ENCODE measurements at places on chromosomes 2 and 18.

GRCh38 chr18:31248783-31249521, 69.0 kb upstream of the DSG1 start:
- DNase-seq = no peak

DNA sequence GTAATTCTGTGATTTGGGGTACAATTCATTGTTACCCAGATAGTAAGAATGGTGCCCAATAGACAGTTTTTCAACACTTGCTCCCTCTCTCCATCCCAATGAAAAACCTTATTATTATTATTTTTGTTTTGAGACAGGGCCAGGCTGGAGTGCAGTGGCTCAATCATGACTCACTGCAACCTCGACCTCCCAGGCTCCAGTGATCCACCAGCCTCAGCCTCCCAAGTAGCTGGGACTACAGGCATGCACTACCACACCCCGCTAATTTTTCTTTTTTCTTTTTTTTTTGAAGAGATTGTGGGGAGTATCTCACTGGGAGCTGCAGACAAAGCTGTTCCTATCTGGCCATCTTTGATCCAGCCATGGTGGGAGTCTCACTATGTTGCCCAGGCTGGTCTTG, 7.2 kb downstream of the TGFA start:
- DNase-seq = no peak

DNA sequence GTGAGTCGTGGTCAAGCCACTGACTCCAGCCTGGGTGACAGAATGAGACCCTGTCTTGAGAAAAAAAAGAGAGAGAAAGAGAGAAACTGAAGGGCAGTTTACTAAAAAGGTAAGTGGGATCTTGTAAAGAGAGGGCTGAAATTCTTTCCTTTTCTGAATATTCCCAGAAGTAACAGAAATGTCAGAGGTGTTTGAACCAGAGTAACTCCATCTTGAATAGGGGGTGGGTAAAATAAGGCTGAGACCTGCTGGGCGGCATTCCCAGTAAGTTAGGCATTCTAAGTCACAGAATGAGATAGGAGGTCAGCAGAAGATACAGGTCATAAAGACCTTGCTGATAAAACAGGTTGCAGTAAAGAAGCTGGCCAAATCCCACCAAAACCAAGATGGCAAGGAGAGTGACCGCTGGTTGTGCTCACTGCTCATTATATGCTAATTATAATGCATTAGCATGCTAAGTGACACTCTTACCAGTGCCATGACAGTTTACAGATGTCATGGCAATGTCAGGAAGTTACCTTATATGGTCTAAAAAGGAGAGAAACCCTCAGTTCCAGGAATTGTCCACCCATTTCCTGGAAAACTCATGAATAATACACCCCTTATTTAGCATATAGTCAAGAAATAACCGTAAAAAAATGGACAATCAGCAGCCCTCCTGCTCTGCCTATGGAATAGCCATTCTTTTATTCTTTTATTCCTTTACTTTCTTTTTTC, 1334.3 kb upstream of the ZEB2 start:
- no peak for DNase-seq

- DNase-seq = no peak
Measured at GRCh38 chr2:164032995-164033394, 297.2 kb upstream of the FIGN start.

DNA sequence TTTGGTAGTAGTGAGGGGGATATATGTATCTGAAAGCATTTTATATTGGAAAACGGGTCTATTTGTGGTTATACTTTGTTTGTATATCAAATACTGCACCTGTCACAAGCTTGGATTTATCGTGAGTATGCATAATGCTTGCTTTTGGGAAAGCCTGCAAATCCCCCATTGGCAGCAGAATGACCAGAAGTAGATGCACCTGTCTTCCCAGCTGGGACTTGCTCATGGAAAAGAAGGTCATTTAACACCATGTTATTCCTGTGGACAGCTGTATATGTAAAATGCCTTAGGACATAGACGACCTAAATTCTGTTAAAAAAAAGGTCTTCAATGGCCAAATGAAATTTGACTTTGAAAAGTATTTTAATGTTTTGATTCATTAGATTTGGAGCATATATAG, 599.4 kb downstream of the XIRP2 start:
- DNase-seq = no peak

- no peak for DNase-seq
Measured at GRCh38 chr2:47128705-47129104, 26.4 kb downstream of the STPG4 start.

- no peak for DNase-seq
Measured at GRCh38 chr2:29055601-29056000, 18.7 kb downstream of the PCARE start.

DNA sequence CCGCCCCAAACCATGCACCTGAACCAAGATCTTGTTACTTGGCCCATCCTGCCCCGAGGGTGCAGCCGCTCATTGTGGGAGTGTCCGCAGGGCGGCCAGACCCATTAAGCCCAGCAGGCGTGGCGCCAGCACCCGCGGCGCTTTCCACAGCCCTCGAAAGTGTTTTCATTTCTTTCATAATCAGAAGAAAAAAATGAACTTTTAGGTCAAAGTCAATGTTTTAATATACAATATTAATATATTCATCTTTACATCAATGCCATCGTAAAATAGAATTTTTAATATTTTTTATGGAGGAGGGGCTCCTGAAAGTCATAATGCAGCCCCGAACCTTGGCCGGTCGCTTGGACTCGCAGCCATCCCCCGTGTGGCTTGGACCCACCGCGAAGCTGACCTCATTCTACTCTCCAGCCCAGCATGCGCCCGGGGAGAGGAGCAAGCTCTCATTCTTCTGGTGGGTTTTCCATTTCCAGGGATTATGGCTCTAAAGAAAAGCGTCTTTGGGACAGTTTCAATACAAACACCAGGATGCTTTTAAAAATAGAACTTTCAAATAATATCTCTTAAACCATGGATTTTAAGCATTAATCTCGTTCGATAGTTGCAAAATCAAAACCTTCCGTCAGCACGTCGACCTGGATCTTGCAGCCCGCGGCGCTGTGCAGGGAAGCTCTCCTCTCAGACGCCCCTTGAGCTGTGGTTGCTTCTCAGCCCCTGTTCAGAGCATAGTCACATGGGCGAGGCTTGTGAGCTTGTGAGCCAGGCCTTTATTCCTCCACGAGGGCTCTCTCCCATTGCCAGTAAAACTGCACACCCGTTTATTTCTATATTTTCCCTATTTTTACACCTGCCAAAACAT, 17.2 kb upstream of the ASB1 start:
- no peak for DNase-seq

DNA sequence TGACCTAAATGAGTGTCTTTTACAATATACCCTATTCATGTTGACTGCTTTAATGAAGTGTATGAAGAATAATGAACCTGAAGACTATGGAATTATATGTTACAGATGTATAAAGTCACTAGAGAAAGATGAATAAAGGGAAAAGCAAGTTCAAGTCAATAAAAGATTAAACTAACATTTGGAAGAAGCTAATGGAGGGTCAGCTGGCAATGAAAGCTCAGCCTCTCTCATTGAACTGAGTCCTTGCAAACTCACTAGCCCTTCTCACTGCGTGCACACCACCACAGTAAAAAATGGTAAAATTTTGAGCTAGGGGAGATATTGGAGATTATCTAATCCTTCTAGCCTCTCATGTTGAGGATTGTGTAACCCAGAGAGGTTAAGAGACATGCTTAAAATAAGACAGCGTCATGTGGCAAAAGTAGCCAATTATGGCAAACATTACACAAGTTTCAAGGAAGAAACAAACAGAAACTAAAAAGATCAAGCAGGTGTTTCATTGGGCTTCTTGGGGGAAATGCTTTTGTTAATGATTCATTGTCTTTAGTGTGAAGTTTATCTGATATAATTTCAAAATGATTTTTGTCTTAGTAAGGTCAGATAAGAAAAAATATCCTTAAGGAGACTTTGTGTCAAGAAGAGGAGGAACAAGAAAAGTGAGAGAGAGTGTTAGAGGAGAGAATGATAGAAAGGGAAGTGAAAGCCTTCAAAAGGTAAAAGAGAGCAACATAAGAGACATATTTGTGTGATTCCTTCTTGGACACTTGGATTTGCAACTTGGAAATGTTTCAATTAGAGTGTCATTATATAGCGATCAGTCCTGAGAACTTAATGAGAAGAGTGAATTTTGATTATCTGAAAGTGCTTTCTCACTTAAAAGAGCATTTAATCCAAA, 893.7 kb upstream of the FAM98A start:
- no peak for DNase-seq

DNA sequence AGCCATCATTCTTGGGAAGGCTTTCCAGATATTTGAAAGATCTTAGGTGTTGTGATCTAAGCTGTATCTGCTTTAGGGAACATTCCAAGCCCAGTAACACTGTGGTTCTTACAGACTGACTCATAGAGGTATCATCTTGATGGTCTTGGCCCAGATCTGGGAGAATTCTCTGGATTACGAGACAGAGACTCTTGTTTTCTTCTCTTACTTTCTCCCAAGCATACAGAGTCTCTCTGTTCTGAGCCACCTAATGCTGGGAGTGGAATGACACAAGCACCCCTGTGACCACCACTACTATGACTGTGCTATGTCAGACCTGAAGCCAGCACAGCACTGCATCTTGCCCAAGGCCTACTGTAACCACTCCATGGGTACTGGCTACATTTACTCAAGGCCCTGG, 81.0 kb upstream of the EPAS1 start:
- DNase-seq = no peak

- no peak for DNase-seq
Measured at GRCh38 chr2:99640635-99641151, 150.9 kb upstream of the REV1 start.

GRCh38 chr18:23631746-23632145, 31.0 kb downstream of the ANKRD29 start:
- DNase-seq = no peak

- no peak for DNase-seq
Measured at GRCh38 chr2:34349527-34349926, 750.4 kb upstream of the FAM98A start.

- no peak for DNase-seq
Measured at GRCh38 chr2:225042800-225043167, 516 bp upstream of the DOCK10 start.

- no peak for DNase-seq
Measured at GRCh38 chr2:140863713-140864112, 1267.1 kb downstream of the LRP1B start.

GRCh38 chr2:12428786-12429185, 287.9 kb upstream of the TRIB2 start:
- DNase-seq = no peak

DNA sequence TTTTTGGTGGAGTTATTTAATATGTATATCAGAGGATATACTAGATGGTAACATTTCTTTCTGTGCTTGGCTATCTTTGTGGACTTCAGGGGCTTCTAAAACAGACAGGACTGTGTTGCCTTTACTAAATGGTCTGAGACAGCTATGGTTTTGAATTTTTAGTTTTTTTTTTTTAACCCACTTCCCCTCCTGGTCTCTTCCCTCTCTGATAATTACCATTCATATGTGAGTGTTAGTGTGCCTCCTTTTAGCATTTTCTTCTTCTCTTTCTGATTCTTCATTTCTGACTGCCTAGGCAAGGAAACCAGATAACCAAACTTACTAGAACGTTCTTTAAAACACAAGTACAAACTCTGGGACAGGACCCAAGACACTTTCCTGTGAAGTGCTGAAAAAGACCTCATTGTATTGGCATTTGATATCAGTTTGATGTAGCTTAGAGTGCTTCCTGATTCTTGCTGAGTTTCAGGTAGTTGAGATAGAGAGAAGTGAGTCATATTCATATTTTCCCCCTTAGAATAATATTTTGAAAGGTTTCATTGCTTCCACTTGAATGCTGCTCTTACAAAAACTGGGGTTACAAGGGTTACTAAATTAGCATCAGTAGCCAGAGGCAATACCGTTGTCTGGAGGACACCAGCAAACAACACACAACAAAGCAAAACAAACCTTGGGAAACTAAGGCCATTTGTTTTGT, 52.7 kb downstream of the SMAD4 start:
- DNase-seq = no peak

GRCh38 chr2:119469661-119470297, 38.1 kb downstream of the TMEM37 start:
- no peak for DNase-seq

GRCh38 chr18:69890558-69890957, 57.1 kb downstream of the CD226 start:
- DNase-seq = no peak

DNA sequence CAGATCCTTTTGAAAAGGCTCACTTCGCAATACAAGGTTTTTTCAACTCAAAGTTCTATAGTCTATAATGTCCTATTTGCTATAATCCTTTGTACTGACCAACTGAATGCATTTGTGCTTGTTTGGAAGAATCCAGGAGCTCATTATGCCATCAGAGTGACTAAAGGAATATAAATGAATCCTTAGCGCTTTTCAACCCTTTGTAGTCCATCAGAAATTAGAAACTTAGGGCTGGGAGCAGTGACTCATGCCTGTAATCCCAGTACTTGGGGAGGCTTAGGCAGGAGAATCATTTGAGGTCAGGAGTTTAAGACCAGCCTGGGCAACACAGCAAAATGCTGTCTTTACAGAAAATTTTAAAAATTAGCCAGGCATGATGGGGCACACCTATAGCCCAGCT, 330.2 kb upstream of the CHAC2 start:
- DNase-seq = no peak

DNA sequence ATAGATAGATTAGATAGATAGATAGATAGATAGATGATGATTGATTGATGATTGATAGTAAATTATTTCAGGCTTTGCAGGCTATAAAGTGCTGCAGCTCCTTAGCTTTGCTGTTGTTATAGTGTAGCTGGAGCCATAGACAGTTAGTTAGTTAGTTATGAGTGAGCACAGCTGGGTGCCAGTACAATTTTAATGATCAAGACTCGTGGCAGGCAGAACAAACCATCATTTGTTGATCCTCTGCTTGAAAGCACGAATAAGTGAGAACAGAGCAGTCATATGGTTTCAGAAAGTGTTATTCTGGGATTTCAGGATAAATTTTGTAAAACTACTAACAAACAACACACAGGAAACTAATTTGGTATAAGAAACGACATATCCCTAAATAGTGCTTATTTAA, 53.9 kb downstream of the THOC1 start:
- DNase-seq = no peak

GRCh38 chr2:233210281-233210680, 41.2 kb upstream of the ATG16L1 start:
- no peak for DNase-seq

- no peak for DNase-seq
Measured at GRCh38 chr2:177693658-177694339, 301.2 kb downstream of the AGPS start.

DNA sequence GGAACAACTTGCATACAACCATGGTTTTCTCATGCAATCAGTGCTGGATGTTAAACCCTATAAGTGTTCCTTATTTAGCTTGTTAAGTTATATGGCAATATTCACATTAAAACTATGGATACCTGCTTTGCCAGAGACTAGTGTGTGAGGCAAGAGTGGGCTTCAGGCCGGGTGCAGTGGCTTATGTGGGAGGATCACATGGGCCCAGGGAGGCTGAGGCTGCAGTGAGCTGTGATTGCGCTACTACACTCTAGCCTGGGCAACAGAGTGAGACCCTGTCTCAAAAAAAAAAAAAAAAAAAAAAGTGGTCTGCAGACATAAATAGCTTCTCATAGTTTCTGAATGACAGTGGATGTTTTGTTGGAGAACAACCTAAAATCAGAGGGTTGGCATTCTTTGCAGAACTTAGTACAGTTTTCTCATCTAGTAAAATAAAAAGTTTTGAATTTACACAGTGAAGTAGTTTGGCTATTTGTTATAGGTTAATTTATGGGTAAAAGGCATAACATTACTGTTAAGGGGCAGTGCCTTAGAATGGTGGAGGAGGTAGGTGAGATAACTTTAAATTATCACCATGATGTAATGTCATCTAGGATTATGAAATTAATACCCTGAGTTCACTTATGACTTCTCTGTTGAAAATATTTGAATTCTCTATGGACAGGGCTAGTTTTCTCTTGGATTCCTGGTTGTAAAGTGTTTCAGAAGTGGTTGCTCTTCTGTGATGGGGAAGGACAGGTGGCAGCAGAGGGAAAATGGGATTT, 5.3 kb downstream of the CERS6 start:
- DNase-seq = no peak

Data from activated T-cell treated with anti-CD3 and anti-CD28 coated beads for 24 hours (primary cell).